IPS-NIHi11 (cell line): ENCODE measurements at places on chromosomes 4 and X.

DNA sequence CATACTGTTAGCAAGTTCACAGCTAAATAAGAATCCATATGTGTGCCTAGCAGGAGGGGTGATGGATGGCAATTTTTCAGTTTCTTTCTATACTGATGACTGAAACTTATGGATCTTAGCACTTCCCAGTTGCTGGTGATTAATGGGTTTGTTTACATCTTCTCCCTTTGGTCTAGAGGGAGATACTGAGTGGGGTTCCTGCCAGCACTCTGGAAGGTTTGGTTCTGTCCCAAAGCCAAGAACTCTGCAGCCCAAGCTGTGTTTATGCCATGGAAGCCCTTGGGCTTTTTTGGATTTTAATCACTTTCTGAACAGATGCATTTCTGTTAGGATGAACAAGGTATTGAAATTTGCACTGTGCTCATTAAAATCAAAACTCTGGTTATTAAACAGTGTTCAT, 43.5 kb downstream of the DDIT4L start:
- DNase-seq = no peak

DNA sequence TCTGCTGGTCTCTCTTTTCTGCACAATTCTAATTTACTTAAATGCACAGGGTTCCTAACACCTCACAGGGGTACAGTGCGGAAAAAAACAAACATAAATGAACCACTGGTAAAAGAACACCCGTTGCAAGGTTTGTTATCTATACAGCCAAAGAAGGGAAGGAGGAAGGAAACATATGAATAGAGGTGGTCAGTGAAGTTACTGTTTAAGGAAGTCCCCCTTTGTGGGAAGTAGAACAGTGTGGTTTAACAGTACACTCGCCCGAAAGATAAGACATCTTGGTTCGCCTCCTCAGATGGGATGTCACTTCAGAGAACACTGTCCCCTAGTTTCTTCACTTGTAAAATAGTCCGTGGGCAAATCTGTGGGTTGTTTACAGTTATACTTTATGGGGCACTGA, 57.5 kb downstream of the TEC start:
- no peak for DNase-seq

DNA sequence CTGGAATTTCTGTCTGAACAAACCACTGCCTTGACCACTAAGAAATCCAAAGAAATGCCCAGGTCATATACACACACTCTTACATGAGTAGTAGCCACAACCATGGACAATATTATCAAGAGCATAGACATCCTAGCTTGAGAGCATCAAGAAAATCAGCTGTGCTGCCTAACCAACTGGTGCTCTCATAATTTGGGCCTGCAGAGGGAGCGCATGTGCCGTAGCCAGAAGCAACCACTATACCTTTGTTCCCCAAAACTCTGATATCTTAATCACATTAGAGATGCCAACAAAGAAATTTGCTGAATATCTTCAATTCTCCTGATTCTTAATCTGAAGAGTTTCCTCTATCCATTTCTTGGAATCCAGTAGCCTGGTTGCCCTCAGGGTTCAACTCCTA, 163.6 kb downstream of the ZNF674 start:
- DNase-seq = peak; percentile 15

DNA sequence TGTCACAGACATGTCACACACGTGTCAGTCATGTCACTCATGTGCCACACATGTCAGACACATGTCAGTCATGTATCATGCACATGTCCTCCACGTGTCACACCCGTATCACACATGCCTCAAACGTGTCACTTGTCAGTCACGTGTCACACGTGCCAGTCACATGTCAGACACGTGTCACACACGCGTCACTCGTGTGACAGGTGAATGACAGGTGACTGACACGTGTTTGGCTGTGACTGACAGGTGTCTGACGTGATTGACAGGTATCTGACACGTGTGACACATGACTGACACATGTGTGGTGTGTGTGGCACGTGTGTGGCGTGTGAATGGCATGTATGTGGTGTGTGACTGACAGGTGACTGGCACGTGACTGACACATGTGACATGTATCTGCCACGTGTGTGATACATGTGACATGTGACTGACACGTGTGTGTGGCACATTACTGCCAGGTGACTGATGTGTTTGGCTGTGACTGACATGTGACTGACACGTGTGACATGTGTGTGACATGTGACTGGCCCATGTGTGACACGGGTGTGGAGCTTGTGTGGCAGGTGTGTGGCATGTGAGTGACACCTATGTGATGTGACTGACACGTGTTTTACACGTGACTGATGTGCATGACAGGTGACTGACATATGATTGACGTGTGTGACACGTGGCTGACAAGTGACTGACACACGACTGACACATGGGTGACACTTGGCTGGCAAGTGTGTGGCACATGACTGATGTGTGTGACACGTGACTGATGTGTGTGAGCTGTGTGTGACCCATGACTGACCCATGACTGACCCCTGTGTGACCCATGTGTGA, 90.7 kb upstream of the GPC3 start:
- no peak for DNase-seq

DNA sequence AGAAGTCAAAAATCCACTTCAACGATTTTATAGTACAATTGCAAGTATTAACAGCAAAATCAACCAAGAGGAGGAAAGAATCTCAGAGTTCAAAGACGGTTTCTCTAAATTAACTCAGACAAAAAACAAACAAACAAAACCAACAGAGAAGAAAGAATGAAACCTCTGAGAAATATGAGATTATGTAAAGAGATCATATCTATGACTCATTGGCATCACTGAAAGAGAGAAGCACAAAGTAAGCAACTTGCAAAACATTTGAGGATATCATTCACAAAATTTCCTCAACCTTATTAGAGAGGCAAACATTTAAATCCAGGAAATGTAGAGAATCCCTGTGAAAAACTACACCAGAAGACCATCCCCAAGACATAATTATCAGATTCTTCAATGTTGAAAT, 370.4 kb downstream of the INPP4B start:
- no peak for DNase-seq

GRCh38 chr4:99832321-99832720, 15.7 kb downstream of the DAPP1 start:
- no peak for DNase-seq

DNA sequence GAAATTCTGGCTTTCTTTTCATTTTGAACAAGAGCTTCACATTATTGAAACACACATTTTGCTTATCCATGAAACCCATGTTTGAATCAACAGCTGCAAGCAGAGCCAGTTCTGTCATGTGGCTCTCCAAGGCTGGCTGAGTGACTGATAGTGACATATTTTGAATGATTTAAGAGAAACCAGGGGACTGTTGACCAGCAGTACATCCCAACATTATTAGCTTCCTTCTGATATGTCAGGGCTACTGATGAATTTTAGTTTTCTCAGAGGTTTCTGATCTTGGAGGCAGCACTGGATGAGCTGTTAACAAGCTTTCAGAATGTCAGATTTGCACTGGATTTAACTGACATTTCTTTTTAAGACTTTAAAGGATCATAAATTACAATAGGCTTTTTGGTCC, 74.6 kb upstream of the GRXCR1 start:
- DNase-seq = no peak

GRCh38 chr4:150534818-150535217, 47.1 kb upstream of the MAB21L2 start:
- DNase-seq = no peak

DNA sequence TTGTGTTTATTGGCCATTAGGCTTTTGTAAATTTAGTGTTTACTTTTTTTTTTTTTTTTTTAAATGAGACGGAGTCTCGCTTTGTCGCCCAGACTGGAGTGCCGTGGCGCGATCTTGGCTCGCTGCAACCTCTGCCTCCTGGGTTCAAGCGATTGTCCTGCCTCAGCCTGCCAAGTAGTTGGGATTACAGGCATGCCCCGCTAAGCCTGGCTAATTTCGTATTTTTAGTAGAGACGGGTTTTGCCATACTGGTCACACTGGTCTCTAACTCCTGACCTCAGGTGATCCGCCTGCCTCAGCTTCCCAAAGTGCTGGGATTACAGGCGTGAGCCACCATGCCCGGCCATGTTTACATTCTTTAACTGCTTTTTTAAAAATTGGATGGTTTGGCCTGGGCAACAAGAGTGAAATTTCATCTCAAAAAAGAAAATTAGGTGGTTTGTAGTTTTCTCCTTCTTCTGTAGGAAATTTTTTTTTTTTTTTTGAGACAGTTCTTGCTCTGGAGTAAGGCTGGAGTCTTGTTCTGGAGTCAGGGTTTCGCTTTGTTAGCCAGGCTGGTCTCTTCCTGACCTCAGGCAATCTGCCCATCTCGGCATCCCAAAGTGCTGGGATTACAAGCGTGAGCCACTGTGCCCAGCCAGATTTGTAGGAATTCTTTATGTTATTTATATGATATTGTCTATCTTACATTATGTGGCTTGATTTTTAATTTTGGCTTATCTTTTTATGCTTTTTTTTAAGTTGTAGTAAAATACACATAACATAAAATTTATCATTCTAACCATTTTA, 15.1 kb downstream of the UBE2K start:
- no peak for DNase-seq

- DNase-seq = no peak
Measured at GRCh38 chrX:134601240-134601765, 57.0 kb downstream of the PLAC1 start.

- no peak for DNase-seq
Measured at GRCh38 chr4:113288696-113289095, 239.2 kb downstream of the ANK2 start.

DNA sequence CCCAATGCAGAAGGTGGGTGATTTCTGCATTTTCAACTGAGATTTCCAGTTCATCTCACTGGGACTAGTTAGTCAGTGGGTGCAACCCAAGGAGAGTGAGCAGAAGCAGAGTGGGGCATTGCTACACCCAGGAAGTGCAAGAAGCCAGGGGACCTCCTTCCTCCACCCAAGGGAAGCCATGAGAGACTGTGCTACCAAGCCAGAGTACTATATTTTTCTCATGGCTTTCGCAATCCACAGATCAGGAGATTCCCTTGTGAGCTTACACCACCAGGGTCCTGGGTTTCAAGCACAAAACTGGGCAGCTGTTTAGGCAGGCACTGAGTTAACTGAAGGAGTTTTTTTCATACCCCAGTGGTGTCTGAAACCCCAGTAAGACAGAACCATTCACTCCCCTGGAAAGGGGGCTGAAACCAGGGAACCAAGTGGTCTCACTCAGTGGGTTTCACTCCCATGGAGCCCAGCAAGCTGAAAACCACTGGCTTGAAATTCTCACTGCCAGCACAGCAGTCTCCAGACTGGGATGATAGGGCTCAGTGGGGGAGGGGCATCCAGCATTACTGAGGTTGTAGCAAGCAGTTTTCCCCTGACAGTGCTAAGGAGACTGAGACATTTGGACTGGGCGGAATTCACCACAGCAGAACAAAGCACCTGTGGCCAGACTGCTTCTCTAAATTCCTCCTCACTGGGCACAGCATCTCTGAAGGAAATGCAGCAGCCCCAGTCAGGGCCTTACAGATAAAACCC, 903.4 kb downstream of the TECRL start:
- DNase-seq = peak; percentile 5

DNA sequence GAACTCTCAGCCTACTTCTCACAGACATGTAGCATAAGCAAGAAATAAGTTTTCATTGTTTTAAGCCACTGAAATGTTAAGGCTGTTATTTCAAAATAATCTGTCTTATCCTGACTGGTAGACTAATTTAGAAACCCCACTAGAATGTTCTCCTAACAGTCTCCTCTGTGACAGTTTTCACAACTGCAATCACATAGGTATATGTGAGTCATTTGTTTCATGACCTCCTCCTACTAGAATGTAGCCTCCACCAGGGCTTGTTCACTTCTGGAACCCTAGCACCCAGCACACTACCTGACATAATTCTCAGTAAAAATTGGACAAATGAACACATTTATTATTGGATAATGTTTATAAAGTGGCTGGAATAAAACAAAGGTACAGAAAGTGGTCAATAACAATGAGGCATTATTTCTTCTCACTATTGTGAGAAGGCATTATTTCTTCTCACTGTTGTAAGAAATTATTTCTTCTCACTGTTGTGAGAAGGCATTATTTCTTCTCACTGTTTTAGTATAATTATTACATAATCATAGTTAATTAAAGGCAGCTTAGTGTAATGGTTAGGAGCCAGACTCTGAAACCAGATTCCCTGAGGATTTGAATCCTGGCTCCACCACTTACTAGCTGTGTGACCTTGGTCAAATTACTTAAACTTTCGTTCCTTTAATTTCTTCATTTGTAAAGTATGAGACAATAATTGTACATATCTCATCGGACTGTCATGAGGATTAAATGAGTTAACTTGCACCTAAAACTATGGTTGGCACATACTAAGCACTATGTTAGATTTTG, 251.5 kb downstream of the RASL11B start:
- DNase-seq = no peak

GRCh38 chr4:125847518-125847917, 532.8 kb downstream of the FAT4 start:
- no peak for DNase-seq

- no peak for DNase-seq
Measured at GRCh38 chrX:106950381-106950780, 30.2 kb downstream of the CLDN2 start.

GRCh38 chrX:84162401-84162800, 25.6 kb downstream of the RPS6KA6 start:
- no peak for DNase-seq

DNA sequence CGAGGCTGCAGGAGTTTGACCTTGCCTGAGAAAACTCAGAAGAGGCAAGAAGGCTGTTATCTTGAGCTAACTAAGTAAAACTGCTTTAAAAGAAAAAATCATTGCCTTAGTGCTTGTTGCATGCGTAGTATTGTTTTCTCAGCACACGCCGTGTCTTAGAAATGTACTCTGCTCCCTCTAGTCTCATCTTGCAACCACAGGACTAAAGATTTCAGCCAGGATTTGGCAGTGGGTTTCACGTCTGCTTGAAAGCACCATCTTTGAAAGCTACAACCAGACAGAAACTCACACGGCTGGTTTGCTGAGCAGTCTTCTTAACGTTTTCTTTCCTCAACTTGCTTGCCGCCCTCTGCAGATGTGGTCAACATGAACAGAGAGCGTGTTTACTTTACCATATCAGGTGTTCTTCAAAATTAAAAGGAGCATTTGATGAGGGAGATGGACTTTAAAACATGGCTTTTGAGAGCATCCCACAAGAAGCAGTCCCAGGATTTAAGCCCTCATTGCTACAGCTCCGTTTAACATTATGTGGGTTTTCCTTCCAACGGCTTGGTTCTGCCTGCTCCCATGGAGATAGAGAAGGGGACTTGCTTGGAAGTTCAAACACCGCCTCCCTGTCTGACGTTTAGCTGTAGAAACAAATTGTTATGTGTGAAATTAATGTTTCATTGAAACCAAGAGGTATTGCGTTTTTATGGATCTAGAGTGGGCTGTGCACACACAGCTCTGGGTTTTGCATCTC, 3.4 kb downstream of the SORCS2 start:
- no peak for DNase-seq

- DNase-seq = no peak
Measured at GRCh38 chr4:162101337-162101736, 62.5 kb downstream of the FSTL5 start.

- no peak for DNase-seq
Measured at GRCh38 chrX:66008328-66008970, 31.4 kb downstream of the VSIG4 start.

DNA sequence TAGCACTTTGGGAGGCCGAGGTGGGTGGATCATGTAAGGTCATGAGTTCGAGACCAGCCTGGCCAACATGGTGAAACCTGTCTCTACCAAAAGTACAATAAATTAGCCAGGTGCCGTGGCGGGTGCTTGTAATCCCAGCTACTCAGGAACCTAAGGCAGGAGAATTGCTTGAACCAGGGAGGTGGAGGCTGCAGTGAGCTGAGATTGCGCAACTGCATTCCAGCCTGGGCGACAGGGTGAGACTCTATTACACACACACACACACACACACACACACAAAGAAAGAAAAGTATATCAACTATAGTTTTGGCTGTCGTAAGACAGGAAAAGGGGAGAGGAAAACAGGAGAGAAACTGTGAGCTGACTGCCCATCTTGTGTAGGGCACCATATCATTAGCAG, 171.7 kb downstream of the ADAMTS3 start:
- DNase-seq = no peak
